Esophagus muscularis mucosa (tissue), 4 donors: ENCODE measurements at places on chromosomes 1 and 21. TPM values are rescaled to one million over a fixed set of nuclear protein-coding genes. Genes with fewer than 3 reads are reported as not detected.

DNA sequence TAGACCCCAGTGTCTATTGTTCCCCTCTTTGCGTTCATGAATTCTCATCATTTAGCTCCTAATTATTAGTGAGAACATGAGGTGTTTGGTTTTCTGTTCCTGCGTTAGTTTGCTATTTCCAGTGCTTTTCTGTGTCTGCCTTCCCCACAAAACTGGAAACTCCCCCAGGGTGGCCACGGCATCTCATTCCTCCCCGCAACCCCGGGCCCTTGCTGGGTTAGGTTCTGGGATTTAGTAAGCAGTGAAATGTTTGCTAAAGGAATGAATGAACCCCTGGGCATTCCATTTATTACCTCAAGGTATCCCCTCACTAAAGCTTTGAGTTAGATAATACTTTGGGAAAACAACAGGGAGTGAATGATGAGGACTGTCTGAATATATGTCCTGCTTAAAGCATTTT, 142.9 kb downstream of the GLUL start:
- DNase-seq, result no peak
- H3K27me3 ChIP-seq, result no peaks in the 10 kb centered on the region
- no peak overlapping the region for H3K27ac ChIP-seq
- H3K36me3 ChIP-seq, result no peaks in the 10 kb centered on the region
- no peak overlapping the region for H3K4me3 ChIP-seq

DNA sequence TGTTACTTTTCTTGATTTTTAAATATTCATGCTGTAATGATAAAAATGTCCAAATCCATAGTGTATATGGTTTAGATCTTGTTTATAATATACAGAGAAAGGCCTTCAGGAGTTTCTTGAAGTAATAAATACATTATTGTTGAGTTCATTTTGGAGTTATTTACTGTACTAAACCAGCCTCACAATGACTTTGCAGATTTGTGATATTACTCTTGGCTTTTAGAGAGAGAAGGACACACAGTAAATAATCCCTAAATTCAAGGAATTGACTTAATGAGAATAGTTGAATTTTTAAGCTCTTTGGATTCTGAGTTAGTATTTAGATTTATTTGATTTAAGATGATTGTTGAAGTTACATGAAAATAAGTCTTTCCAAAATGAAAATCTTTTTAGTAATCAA, 38.9 kb downstream of the RABGAP1L start:
- no peaks in the 10 kb centered on the region for H3K27me3 ChIP-seq
- H3K27ac ChIP-seq, result no peak overlapping the region
- no peaks in the 10 kb centered on the region for H3K36me3 ChIP-seq
- H3K4me3 ChIP-seq, result no peak overlapping the region

DNA sequence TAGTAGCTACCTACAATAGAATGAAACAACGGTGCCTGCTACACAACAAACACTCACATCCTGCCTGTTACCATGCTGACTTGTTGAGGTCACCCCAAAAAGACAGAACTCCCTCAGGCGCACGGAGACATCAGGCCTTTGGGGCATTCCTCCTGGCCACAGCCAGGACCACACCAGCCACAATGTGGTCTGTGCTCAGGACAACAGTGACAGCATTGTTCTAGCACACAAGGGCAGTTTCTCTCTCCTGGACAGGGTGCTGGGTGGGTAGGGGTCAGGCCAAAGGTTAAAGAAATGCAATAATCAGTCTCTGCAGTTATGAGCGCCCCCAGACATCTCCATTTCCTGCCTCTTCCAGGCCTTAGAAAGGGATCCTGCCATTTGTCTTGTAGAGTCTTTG, 39.5 kb downstream of the CTNNBIP1 start:
- H3K36me3 ChIP-seq, result peaks cover 4% of the 10 kb centered on the region
- peaks cover 8% of the 10 kb centered on the region for H3K4me1 ChIP-seq
- H3K27ac ChIP-seq, result no peak overlapping the region

Gene S100A7
- not detected for total RNA-seq

DNA sequence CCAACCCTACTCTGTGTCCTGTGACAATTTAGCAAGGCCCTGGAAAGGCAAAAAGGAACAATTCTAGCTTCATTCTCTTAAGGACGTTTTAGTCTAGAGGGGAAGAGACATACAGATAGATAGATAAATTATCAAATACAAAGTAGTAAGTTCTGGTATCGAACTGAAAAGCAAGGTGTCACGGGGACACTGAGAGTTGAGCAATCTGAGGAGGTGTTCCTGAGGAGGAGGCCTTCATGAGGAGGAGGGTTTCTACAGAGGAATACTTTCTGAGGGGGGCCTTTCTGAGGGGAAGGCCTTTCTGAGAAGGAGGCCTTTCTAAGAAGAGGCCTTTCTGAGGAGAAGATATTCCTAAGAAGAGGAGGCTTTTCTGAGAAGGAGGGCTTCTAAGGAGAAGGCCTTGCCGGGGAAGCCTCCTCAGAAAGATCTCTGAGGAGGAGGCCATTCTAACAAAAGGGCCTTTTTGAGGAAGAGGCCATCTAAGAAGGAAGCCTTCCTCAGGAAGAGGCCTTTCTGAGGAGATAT, 155.9 kb upstream of the COA6 start:
- peaks cover 14% of the 10 kb centered on the region for H3K27me3 ChIP-seq
- H3K4me1 ChIP-seq, result peaks cover 17% of the 10 kb centered on the region
- no peak overlapping the region for H3K27ac ChIP-seq

- H3K4me1 ChIP-seq, result peaks cover 43% of the 10 kb centered on the region
- no peaks in the 10 kb centered on the region for H3K36me3 ChIP-seq
Observed at GRCh38 chr21:36694031-36694515, 4.8 kb upstream of the SIM2 start.

Gene BCAR3
- 47.2 TPM for total RNA-seq

Gene TMEM39B
- 6.1 TPM for total RNA-seq

Gene KPRP
- total RNA-seq, result not detected

GRCh38 chr1:54975356-54976108, 4.9 kb upstream of the TMEM61 start:
- H3K27ac ChIP-seq, result no peak overlapping the region
- no peak for DNase-seq
- no peak overlapping the region for H3K4me3 ChIP-seq
- H3K27me3 ChIP-seq, result no peaks in the 10 kb centered on the region
- no peaks in the 10 kb centered on the region for H3K36me3 ChIP-seq
- no peaks in the 10 kb centered on the region for H3K4me1 ChIP-seq

GRCh38 chr1:221961532-221962292, 219.8 kb upstream of the DUSP10 start:
- no peak overlapping the region for H3K4me3 ChIP-seq
- no peak for DNase-seq
- H3K27me3 ChIP-seq, result no peaks in the 10 kb centered on the region
- no peaks in the 10 kb centered on the region for H3K36me3 ChIP-seq

- H3K27me3 ChIP-seq, result no peaks in the 10 kb centered on the region
- no peak overlapping the region for H3K27ac ChIP-seq
- H3K36me3 ChIP-seq, result no peaks in the 10 kb centered on the region
- no peak for DNase-seq
- no peaks in the 10 kb centered on the region for H3K4me1 ChIP-seq
Observed at GRCh38 chr1:41681331-41682098, 197.0 kb upstream of the EDN2 start.

GRCh38 chr1:209404577-209404976, 178.9 kb upstream of the CAMK1G start:
- no peaks in the 10 kb centered on the region for H3K4me1 ChIP-seq
- DNase-seq, result no peak
- no peak overlapping the region for H3K27ac ChIP-seq

Gene FCN3
- 8.6 TPM for total RNA-seq

GRCh38 chr1:53078333-53079101, 16.5 kb downstream of the PODN start:
- no peaks in the 10 kb centered on the region for H3K27me3 ChIP-seq
- no peak overlapping the region for H3K27ac ChIP-seq
- no peak overlapping the region for H3K4me3 ChIP-seq

DNA sequence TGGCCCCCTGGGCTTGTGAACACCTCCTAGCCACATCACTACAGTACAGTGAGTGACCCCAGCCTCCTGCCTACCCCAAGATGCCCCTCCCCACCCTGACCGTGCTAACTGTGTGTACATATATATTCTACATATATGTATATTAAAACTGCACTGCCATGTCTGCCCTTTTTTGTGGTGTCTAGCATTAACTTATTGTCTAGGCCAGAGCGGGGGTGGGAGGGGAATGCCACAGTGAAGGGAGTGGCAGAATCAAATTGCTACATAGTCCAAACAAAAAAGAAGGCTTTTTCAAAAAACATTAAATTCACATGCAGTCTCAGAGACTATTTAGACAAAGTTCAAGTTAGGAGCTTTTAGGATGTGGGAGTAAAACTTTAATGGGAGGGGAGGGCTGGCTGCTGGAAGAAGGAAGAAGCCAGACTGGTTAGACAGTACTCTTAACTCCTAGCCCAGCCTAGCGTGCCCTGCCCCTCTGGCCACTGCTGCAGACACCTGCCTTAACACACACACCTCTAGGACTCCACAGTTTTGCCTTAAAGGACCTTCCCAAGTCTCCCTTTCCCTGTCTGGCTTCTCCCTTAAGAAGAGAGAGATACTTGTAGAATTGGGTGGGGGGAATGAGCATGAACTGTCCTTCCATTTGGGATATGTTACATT, 9.4 kb downstream of the PEA15 start:
- H3K36me3 ChIP-seq, result peaks cover 95% of the 10 kb centered on the region
- H3K4me3 ChIP-seq, result no peak overlapping the region
- DNase-seq, result peak; percentile 89
- H3K27ac ChIP-seq, result no peak overlapping the region
- H3K27me3 ChIP-seq, result no peaks in the 10 kb centered on the region

DNA sequence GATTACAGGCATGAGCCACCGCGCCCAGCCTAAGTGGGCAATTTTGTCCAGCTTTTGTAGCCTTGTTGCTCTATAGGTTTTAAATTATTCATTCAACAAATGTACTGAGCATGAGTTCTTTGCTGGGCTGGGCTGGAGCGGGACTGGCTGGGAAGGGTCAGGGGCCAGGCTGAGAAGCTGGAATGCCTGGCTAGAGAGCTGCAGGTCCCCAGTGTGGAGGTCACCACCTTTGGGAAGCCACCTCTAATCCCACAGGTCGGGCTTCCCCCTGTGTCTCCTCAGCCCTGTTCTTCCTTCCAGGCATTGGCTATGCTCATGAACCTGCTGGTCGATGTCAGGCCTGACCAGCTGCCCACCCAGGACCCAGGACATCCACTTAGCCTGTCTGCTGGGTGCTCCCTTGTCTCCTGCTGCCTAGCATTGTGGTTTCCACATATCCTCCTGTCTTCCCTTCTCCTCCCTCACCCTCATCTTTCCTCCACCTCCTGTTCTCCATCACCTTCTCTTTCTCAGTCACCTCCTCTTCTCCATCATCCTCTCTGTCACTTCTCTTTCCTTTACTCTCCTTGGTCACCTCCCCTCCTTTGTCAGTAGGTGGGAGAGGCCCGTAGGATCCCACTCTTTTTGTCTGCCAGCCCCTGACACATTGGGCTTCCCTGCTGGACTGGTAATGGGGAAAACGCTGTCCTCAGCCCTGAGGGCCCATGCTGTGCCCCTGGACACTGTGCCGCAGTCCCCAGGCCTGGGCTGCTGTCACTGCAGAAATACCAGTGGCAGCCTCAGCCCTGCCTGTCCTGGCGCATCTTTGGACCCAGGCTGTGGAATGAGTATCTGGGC, 23.8 kb downstream of the SERINC2 start:
- H3K36me3 ChIP-seq, result no peaks in the 10 kb centered on the region
- no peaks in the 10 kb centered on the region for H3K4me1 ChIP-seq
- no peak overlapping the region for H3K27ac ChIP-seq
- no peaks in the 10 kb centered on the region for H3K27me3 ChIP-seq
- no peak overlapping the region for H3K4me3 ChIP-seq
